ENCODE measurements at places on chromosomes 7 and 10.

GRCh38 chr7:118974836-118975235 is 750.3 kb downstream of the ANKRD7 start:
- no peak for DNase-seq

GRCh38 chr10:74114041-74114448 is 36.6 kb downstream of the AP3M1 start:
- DNase-seq = no peak

DNA sequence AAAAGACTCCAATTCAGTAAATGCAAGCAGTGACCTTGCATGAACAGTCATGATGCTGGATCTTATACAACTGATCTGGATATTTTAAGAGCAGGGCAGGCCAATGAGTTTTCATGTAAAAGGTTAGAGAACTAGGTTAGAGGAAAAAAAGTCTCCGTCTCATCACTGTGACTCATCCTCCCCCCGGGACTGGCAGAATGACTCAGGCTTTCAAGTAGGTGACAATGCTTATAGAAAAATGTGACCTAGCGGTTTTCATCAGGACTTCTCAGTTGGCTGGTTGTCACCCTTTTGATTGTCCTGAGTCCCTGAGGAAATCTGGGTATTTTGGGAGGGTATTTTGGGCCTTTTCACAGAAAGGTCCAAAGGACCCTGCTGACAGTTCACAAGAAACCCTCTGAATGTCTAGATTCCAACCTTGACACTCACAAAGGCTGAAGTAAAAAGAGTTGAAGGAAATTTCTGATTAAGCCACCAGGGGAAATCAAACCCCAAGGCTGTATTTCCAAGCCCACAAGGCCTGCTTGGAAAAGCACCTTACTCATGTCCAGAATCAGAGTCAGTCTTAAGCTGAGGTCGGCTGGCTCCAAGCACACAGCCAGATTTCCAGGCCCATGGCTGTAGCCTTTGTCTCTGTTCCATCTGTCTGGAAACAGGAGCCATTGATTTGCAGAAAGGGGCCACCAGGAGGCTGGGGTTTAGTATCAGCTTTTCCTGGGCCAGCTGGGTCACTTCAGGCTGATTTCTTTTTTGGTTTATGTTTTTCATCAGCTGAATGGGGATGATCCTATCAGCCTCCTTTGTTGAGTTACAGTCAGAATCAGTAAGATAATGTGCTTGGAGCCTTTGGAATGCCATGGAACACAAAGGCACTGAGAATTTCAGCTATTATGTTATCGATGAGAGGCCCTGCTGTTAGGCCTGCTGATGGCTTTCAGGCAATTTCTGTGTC is 226.4 kb upstream of the HABP2 start:
- DNase-seq = no peak

DNA sequence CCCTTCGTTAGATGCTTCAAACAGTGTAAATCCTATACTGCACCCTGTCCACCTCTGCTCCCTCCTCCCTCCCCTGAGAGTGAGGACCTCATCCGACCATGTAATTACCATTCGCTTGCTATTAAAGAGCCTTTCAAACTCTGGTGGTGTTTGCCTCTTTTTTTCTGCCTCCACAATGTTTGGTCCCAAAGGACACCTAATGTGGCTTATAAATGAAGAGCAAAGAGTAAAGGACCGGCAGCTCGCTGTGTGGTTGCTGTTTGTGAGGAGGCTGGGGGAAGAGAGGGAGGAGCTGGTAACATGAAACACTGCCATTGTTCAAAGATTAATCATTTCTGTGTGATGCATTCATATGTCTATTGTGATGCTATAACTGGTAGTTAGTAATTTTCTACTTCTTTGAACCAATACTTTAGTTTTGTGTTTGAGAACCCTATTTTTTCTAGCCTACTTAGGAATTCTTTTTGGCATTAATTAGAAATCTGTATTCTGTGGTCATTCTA is 27.9 kb downstream of the MTURN start:
- peak; percentile 40 for DNase-seq

DNA sequence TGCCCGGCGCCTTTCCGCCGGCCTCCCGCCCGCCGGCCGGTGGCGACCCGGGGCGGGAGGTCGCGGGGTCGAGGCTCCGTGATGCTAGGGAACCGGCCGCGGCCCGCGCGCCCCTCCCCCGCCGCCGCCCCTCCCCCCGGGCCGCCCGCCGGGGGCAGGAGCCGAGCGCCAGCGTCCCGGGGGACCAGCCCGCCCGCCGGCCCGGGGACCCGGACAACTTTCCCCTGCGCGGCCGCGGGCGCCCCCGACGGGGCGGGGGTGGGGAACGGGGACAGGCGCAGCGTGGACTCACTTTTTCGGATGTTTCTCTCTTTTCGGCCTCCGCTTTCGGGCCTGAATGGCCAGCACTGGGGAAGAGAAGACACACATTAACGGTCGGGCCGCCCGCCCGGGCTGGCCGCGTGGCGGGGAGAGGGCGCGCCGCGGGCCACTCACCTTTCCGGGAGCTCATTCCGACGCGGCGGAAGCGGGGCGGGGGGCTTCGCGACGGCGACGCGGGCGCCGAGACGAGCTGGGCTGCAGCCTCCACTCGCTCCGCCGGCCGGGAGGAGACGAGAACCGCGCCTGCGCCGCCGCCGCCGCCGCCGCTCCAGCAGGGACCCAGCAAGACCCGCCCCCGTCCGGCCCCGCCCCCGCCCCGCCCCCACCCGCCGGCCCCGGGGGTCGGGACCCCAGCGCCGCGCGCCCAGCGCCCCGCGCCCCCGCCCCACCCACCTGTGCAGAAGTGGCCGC is at the start of gene SRPK2:
Gene SRPK2 (minus strand): TSS at position 566 of the 732 bp plus-strand sequence.
- DNase-seq = peak; percentile 61

GRCh38 chr7:45143616-45144015 is 14.0 kb upstream of the RAMP3 start:
- peak; percentile 33 for DNase-seq

DNA sequence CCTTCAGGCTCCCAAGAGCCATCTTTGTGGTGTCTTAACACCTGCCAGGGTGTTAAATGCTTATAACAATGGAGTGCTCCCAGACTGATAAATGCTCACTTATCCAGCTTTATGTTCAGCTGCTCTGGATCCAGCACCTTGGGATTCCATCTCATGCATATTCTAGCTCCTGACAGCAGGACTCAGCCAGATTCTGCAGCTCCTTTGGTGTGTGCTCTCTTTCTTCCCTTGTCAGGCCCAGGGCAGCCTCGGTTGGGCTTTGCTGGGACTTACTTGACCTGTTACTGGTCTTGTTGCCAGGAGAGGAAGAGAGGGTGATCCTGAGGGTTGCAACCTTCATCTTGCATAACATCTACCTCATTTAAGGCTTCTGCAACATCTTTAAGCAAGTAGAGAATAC is 59.4 kb upstream of the CCNY start:
- DNase-seq = no peak

- no peak for DNase-seq
Observed at GRCh38 chr7:131234719-131235488, 92.8 kb upstream of the MKLN1 start.

DNA sequence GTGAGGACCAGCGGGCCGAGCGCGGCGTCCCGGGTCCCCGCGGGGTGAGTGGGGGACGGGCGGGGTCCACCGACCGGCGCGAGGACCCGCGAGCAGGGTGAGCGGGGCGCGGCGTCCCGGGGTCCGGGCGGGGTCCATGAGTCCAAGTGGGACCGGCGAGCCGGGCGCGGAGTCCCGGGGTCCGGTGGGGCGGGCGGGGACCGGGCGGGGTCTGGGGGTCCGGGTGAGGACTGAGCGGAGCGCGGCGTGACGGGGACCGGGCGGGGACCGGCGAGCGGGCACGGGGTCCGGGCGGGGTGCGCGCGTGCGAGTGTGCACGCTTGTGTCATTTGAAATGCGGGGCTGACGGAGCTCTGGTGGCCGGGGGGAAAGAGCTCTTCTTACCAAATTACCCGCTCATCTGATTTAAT is 765 bp downstream of the CELF2 start:
- DNase-seq = no peak

DNA sequence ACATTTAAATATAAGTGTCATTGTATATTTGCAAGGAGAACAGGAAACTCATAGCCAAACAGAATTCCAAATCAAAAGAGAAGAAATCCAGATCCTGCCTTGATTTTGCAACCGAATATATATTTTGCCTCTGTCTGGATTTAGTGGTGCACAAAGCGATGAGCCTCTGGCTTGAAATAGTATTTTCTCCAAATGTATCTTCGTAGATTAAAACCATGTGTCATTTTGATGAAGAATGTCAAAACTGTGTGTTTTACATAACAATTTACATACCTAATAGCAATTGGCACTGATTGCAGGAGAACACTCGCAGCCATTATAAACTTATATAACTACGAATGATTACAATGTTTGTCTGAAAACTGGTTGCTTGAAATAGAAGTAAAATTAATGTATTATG is 156.4 kb downstream of the ARID5B start:
- DNase-seq = no peak

DNA sequence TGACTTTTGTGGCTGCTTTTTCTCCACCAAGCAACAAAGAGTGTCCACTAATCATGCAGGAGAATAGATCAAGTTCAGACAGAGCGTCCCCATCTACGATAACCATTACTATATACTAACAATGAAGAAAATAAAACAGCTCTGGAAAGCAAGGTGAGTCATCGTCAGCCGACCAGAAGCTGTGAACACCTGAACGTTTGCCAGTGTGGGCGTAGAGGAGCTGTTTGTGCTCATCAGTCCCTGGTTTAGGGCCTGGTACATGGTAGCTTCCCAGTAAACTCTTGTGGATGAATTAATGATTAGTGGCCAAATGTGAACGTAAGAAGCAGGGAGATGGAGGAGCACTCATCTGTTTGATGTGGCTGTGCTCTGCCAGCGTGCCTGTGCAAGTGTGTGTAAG is 180.7 kb downstream of the EVX1 start:
- DNase-seq = peak; percentile 68

DNA sequence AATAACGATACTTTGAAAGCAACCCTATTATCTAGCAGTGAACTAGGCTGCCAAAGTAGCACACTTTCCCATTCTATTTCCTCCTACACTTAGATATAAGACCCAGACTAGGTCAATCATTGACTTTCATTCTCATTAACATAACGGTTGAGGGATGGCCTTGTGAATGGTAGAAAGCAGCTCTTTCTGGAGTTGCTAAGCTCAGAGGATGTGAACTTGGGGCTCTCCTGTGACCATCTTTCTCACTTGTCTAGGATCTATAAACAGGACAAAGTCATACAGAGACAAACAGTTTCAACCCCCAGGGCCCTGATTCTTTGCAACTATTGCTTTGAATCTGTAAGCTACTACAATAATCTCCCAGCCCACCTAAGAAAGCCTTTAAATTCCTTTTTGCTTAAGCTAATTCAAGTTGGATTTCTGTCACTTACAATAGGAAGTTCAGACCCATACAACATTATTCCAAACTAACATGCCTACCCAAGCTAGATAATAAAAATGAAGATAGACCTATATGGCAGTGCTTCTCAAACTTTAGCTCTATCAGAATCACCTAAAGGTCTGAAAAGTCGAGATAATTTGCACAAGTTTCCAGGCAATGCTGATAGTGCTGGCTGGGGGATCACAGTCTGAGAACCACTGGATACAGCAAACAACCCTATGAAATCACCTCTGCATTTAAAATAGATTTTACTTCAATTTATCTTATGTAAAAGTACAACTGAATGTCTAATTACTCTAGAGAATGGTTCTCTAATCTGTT is 16.7 kb downstream of the P4HA1 start:
- DNase-seq = no peak

- no peak for DNase-seq
Observed at GRCh38 chr10:27695706-27696105, 49.9 kb downstream of the MKX start.

DNA sequence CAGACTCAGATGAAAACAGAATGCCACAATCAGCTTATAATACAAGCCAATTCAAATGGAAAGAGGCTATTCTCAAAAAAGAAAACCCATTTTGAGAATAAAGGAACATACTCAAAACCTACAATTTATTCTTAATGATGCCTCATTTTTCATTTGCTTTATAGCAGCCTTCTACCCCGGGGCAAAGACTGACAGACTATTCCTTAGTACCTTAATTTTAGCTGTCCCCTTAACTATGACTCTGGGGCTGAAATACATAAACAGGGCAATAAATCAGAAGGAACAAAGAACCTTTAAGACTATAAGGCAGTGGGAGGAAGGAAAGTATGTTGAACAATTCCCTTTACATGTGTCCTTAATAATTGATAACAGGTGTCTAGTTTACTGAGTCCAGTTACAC is 76.8 kb downstream of the TMEM106B start:
- DNase-seq = no peak

Data from NCI-H226 (cell line).